ENCODE measurements at places on chromosomes 1 and 21.

GRCh38 chr21:43340491-43341377 lies 86.2 kb downstream of the SIK1 start:
- DNase-seq, result no peak

DNA sequence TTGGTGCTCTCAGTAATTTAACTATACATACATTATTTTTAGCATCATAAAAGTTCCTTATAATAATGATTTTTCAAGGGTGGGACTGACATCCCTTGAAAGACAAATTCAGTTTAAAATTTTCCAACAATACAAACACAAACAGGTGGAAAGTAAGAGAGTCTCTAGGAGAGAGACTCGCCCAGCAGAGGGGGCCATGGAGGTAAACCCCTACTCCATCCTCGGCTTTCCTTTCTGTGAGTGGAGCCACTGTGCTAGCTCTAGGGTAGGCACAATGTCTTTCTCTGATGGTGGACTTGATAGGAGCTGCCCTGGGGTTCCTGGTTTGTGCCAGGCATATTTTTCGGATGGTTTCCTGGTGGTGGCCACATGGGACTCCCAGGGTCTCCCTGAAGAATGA lies 8.3 kb downstream of the CSMD2 start:
- DNase-seq, result no peak

- DNase-seq, result no peak
Observed at GRCh38 chr1:185670187-185670627, 64.0 kb upstream of the HMCN1 start.

DNA sequence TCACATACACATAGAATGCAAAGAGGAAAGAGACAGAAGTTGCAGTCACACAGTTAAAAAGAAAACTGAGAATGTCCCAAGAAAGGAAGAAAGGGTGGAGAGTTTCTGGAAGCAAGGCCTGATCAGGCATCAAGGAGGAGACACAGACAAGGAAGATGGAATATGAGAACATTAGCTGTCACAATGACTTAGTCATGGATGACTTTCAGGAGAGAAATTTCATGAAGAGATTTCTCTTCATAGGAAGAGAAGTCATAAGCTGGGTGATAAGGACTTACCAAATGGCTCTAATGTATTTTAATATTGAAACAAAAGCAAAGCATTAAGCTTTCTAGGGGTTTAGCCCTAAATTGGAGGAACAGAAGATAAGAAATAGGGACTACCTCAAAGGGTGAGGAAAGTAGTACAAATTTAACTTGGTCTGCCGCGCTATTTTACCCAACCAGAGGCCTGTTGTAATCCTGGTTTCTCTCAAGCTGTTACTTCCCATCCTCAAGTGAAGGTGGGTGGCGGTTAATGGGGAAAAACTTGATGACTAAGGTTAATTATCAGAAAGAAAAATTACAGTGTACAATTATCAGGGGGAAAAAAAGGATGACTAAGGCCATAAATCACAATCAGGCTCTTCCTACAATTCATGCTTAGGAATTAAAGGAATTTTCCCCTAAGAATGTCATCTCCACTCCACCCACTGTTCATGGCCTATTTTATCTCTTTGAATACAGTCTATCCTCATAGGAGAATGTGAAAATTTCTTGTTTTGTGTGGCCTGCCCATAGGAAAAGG lies 93.9 kb upstream of the ADGRL2 start:
- no peak for DNase-seq

DNA sequence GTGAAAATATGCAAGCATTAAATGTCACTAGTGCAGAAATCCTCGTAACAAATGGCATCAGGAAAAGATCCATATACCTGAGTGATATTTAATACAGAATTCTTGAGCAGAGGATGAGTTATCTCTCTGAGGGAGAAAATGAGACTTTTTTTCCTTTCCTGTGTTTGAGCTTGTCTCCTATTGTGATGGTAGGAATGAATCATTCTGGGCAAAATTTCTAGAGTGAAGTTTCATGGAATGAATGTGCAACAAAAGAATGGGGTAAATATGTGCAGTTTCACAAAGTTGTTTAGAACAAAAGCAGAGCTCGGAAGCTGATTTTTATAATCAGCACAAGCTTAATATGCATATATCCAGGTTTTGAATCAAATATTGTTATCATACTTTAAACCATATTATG lies 4.6 kb downstream of the CTPS1 start:
- DNase-seq, result no peak
